ENCODE measurements at places on chromosomes 5 and 9.

- DNase-seq = no peak
These were observed 154.5 kb downstream of the CWC27 start for GRCh38 chr5:64923151-64923685.

GRCh38 chr5:139757727-139758509 is 37.7 kb upstream of the PSD2 start:
- DNase-seq = no peak

- DNase-seq = no peak
These were observed 603.8 kb downstream of the TLE4 start for GRCh38 chr9:80175286-80176150.

GRCh38 chr5:95763941-95764340 is 32.8 kb downstream of the RHOBTB3 start:
- no peak for DNase-seq

DNA sequence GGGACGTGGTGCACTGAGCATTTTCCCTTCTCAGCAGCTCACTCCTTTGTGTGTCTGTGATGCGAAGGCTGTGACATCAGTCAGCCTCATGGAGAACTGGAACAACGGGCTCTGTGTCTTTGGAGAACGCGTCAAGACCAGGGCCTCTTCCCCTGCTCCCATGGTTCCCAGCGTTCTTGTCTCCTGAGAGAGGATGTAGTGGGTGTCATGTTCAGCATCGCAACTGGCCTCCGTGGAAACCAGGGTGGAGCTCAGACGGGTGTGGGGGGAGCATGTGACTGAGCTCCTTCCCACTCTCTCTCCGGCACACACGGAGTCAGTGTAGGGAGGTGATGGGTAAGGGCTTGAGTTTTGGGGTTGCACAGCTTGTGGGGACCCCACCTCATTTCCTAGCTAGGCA is 59.7 kb downstream of the TENT4A start:
- DNase-seq = no peak

DNA sequence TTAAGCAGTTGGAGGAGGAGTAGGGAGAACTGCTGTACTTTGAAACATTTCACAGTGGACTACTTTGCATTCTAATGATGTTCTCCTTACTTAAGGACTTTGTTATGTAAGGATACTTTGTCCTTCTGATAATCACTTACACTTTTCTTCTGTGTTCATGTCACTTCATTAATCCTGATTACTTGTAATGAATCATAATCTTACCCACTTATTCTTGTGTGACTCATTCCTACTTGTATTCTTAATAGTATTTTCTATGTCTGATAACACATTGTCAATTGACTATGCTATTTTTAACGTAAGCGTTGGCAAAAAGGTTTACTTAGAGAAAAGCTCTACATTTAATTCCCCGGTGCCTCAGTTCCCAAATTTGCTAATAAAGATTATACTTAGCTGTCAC is 63.8 kb downstream of the GHR start:
- DNase-seq = no peak

DNA sequence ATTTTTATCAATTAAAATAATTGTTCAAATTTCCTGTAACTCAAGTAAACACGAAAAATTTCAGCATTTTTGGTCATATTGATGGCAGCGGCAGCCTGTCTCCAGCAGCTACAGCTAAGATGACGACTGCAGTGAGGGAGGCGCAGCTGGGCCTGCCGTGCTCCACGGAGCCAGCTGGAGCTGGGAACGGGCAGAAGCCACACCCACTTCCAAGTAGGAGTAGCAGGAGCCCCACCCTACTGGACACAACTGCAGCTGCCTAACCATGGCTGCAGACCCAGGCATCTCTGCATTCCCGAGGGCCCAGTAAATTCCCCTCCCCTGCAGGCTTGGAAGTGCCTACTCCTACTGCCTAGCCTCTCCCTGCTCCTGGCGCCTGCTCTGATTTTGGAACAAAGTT is 2031.7 kb downstream of the EFNA5 start:
- DNase-seq = no peak

DNA sequence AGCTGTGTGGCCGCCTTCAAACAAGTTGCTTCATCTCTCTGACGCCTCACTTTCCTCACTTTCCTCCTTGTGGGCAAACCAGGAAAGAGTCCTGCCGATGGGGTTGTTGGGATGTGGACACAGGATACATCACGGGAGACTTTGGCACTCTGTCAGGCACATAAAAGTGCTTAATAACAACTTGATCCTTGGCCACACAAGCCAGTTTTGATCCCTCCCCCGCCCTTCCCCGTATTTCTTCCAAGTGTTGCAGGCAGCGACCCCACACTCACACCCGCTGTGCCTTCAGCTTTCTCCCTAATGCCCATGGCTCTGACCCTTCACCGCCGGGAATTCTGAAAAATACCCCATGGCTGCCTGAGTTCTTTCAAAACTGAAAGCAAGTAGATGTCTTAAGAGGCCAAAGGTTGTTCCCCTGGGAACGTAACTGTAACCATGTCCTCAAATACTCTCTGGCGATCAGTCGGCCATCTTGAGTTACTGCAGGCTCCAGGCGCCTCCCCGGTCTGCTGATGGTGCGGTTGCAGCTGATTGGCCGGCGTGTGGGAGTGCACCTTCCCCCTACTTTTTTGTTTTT is 59.8 kb downstream of the ARHGEF37 start:
- no peak for DNase-seq

GRCh38 chr5:175922192-175922885 is 45.8 kb downstream of the THOC3 start:
- DNase-seq = peak; percentile 95

DNA sequence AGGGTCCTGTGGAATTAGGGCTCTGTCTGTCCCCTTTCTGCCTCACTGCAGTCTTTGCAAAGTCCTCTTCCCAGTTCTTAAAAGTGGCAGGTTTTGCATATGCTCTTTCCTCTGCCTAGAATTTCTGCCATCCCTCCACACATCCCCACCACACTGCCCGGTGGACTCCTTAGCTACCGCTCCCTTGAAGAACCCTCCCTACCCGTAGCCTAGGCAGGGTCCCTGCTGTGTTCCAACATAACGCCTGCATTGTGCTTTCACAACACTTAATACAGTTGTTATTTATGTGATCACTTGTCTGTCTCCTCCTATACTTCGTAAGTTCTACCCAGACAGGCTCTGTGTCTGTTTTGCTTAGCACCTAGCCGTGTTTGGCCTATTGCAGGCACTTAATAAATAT is 142.5 kb upstream of the DMRT1 start:
- no peak for DNase-seq

DNA sequence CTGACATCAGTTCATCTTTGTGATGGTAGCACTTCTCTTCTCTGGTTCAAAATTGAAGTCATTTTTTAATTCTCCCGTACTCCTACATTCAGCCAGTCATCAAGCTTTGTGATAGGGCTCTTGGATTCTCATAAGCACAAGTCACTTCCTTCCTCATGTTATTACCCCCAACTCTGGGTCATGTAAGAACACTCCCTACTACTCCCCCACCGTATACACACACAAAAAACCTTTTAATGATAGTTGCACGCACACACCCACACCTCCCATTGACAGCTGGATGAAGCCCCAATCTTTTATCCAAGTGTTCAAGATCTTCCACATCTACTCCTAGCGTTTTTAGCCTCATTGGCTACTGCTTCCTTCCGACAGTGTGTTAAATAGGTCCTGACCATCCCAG is 16.8 kb downstream of the KDM3B start:
- no peak for DNase-seq

- no peak for DNase-seq
These were observed 120.9 kb upstream of the TARS1 start for GRCh38 chr5:33319841-33320240.

DNA sequence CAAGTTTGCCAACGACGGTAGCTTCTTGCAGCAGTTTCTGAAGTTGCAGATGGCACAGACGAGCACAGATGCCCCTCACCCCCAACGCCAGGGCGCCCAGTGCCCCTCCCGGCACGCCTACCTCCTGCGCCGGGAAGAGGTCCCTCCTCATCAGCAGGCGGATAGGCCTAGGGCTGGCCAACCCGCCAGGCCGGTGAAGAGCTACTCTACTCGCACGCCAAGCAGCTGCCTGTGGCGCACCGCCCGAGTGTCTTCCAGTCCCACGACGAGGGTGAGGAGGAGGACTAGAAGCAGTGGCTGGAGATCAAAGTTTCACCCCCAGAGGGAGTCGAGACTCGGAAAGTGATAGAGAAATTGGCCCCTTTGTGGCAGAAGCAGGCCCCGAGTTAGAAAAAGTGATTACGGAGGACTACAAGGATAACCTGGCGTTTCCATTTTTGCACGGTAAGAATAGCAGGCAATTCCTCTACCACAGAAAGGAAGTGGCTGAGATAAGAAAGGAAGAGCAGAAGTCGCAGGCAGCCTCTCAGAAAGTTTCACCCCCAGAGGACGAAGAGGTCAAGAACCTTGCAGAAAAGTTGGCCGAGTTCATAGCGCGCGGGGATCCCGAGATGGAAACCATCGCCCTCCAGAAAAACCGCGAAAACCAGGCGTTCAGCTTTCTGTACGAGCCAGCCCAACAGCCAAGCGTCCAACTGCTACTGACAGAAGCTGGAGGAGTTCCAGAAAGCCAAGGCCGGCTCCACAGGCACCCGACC is 170.4 kb downstream of the HINT1 start:
- DNase-seq = no peak

DNA sequence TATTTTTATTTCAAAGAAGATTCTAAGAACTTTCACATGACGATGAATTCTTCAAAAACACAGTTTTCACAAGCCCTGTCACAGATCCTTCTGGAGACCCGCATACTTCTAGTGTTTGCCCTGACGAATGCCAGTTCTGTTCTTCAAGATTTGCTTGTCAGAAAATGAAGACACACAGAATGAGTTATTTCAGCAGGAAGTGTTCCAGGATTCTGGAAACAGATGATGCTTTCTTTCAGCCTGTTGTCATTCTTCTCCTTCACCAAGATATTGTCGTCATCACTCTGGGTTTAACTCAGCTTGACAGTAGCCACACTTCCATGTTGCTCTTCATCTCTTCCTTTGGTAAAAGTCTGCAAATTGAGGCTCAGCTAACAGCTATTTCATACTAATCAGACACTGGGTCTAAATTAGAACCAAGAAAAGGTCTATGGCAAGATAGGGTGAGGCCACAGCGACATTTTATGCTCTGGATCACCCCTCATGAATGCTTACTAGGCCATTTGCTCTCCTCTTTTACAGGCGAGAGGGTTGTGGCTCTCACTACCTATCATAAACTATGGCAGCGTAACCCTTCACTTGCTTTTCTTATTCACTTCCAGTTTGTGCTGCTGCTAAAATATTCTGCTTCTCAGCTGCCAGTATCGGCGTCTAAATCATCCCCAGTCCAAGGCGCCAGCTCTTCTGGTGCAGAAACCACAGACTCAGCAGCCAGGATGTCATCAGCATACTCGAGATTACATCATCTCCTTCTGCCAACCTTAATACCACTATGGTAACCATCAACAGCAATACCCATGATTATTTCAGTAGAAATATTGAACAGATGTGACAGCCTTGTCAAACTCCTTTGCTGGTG is 159.6 kb upstream of the TBCA start:
- DNase-seq = no peak

GRCh38 chr9:125514468-125514867 is 192.5 kb downstream of the MAPKAP1 start:
- no peak for DNase-seq

DNA sequence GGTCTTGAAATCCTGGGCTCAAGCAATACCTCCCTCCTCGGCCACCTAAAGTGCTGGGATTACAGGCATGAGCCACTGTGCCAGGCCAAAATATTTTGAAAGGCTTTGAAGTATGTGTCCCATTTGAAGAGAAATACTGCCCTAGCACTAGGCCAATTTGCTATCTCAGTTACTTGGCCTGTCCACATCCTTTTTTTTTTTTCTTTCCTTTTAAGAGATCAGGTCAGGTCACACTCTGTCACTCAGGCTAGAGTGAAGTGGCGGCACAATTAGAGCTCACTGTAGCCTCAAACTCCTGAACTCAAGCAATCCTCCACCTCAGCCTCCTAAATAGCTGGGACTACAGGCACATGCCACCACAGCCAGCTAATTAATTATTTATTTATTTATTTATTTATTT is 84.2 kb downstream of the NR6A1 start:
- DNase-seq = no peak

GRCh38 chr5:176723440-176723839 is 76.2 kb downstream of the TSPAN17 start:
- DNase-seq = no peak

- no peak for DNase-seq
These were observed 13.1 kb downstream of the GPRIN1 start for GRCh38 chr5:176596689-176597416.

- DNase-seq = no peak
These were observed 6.6 kb downstream of the FAM193B start for GRCh38 chr5:177547736-177548135.

- DNase-seq = no peak
These were observed 52.5 kb upstream of the SLC2A8 start for GRCh38 chr9:127344368-127345000.

GRCh38 chr5:64497386-64497785 is 8.4 kb upstream of the RGS7BP start:
- no peak for DNase-seq

GRCh38 chr9:8733131-8733954 is 933.8 kb upstream of the DMAC1 start:
- DNase-seq = no peak

DNA sequence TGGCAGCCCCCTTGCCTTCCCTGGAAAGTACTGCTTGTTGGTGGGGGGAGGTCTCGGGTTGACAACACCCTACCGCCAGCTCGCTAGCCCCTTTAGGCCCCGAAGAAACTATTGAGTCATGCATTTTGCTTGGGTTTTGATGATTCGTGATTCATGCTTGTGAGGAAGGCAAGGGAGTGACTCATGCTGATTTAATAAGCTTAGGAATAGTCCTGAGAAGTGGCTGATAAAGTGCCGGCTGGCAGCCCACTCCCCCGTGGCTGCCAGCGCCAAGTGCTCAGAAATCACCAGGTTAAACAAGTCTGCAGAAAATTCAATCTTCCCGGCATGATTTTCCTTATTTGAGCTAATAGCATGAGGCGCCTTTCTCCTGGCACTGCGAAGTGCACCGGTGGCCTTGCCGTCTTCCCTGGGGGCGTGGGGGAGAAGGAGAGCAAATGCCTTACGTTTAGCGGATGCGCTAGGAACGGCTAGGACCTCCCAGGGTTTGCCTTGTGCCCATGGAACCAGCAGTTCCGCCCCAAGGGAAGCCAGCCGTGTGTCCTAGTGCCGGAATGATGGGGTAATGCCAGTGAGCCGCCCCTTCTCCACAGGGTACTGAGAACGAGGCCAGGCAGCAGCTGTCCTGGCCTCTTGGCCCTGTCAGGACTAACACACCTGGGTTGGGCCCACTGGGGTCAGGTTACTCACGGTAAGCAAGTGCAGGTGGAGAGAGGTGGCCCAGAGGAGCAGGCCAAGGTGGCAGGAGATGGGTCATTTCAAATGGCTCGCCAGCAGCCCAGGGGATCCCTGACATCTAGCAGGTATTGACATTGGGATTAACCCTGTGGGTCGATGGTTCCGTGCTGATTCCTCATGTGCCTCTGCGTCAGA is 151.9 kb downstream of the MACROH2A1 start:
- peak; percentile 86 for DNase-seq

Measured in non-pigmented ciliary epithelial cell (primary cell).